ENCODE measurements at places on chromosomes 6 and 20.
A peak's percentile ranks its signal among the peaks of the same experiment; 100 is the strongest.

DNA sequence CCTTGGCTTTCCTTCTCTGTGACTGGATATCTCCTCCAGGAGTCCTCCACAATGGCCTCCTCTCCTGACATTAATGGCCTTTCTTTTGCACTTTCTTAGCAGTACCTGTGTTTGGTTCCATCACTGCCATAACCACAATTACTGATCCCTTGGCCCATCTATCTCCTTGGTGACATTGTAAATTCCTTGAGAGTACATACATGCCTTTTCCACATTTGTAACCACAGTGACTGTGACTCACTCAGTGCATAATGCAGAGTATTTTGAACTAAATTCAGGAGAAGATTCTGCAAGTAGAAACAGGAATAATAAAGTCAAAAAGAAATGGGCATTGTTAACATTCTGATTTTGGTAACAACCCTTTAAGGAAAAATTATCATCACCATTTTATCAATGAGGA is 197.2 kb upstream of the SOX4 start:
- DNase-seq = no peak

DNA sequence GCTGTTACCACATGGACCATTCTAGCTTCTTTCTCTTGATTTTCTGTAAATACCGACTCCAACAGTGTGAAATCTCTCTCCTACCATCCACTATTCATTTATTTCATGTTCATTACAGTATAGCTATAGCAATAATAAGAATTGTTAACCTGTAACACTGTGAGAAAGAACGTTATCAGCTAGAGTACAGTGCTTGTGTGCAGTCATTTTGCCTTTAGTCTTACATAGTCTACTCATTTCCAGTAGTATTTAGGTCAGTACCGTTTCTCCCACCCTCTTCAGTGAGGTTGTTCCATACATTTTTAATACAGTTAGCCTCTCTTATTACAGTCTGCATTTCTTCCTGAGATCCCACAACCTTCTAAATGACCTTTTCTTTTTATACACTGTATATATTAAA is 257.1 kb downstream of the LY86 start:
- DNase-seq = no peak

- DNase-seq = no peak
These were observed 1.2 kb downstream of the SMIM29 start for GRCh38 chr6:34247481-34248197.

DNA sequence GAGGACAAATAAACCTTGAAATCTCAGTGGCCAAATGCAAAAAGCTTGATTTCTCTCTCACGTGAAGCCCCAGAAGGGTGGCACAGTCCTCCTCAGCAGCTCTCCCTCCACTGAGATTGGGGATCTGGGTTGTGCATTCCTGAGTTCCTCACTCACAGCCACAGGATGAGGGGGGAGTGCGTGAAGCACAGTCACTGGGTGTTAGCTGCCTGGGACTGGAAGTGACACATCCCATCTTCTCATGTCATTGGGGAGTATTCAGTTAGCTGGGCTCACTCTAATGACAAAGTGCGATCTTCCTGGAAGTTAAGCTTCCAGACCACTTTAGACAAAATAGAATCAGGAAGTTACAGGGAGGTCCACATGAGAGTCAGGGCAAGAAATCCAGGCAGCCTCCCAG is 192.2 kb upstream of the LRFN2 start:
- no peak for DNase-seq

GRCh38 chr6:53565886-53566285 is 21.0 kb upstream of the GCLC start:
- DNase-seq = no peak

- no peak for DNase-seq
These were observed 173.6 kb downstream of the SASH1 start for GRCh38 chr6:148516217-148516616.

GRCh38 chr6:48658915-48659314 is 547.9 kb upstream of the PTCHD4 start:
- no peak for DNase-seq

DNA sequence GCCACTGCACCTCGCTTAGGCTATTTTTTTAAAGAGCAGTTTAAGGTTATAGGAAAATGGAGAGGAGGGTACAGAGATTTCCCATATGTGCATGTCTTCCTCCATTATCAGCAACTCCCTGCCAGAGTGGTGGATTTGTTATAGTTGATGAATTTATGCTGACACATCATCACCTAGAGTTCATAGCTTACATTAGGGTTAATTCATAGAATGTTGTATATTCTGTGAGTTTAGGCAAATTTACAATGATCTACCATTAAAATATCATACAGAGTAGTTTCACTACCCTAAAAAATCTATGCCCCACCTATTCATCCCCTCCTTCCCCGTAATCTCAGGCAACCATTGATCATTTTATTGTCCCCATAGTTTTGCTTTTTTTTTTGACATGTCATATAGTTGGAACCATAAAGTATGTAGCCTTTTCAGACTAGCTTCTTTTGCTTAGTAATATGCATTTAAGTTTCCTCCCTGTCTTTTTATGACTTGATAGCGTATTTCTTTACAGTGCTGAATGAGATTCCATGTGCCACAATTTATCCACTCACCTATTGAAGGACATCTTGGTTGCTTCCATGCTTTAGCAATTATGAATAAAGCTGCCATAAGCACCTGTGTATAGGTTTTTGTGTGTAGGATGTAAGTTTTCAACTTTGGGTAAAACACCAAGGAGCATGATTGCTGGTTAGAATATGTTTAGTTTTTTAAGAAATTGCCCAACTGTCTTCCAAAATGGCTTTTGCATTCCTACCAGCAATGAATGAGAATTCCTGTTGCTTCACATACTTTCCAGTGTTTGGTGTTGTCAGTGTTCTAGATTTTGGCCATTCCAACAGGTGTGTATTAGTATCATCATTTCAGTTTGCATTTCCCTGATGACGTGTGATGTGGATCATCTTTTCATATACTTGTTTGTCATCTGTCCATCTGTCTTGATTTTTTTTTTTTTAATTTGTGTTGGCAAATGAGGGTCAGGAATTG is 60.2 kb downstream of the NCOA3 start:
- DNase-seq = no peak

GRCh38 chr20:45059022-45059728 is 41.8 kb downstream of the KCNS1 start:
- no peak for DNase-seq

GRCh38 chr6:29737707-29738630 is 14.7 kb downstream of the HLA-F start:
- peak; percentile 26 for DNase-seq

DNA sequence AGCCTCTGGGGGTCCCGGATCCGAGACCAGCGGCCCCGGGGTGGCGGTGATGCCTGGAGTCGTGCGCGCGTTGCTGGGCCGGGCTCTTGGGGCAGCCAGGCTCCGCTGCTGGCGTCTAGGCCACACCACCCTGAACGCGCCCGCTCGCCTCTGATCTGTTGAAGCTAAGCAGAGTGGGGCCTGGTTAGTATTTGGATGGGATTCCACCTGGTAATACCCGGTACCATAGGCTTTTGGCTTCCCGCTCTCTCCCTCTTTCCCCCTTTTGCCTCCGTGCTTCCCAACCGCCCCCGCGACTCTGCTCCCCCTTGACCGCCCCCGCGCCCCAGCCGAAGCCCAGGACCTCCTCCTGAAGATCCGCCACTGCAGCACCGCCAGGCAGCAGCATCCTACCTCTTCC is 1383.5 kb upstream of the DEFB115 start:
- DNase-seq = peak; percentile 81

- DNase-seq = no peak
These were observed 79.8 kb upstream of the TRAF3IP2 start for GRCh38 chr6:111685526-111685925.

- DNase-seq = no peak
These were observed 60.7 kb upstream of the SHLD1 start for GRCh38 chr20:5689463-5689862.

- DNase-seq = no peak
These were observed 32.9 kb downstream of the FILIP1 start for GRCh38 chr6:75460681-75461080.

GRCh38 chr6:137904822-137905617 is 38.0 kb downstream of the TNFAIP3 start:
- DNase-seq = no peak

DNA sequence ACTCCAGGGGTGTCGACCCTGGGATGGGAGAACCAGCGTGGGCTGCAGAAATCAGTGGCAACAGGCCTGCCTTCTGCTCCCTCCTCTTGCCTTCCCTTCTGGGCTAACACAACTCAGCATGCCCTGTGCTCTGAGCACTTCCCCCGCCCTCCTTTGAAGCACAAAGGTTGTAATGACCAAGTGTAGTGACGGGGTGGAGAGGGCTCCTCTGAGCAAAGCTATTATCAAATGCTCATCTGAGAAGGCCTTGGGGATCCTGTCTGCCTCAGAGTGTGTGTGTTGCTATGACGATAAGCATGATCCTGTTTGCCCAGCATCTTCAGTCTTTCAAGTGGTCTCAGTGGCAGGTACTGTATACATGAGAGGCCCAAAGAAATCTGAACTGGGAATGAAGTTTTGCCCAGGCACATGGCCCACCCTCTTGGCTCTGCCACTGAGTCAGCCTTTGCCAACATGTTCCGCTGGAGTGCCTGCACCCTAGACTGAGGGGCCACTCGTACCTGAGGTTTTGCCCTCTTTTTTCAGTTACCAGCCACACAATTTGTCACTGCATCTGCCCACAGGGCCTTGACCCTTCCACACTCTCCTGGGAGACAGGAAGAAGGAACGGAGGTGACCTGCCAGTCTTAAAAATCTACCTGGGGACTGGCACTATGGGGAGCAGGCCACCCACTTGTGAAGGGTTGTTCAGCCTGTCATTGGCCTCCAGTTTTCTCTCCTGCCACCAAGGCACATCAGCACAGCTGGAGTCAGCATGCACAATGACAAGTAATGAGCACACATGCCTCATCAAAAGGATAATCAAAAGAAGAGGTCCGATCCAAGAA is 74.5 kb downstream of the GFOD1 start:
- no peak for DNase-seq

GRCh38 chr20:31573555-31574321 is 31.4 kb upstream of the ID1 start:
- DNase-seq = no peak

DNA sequence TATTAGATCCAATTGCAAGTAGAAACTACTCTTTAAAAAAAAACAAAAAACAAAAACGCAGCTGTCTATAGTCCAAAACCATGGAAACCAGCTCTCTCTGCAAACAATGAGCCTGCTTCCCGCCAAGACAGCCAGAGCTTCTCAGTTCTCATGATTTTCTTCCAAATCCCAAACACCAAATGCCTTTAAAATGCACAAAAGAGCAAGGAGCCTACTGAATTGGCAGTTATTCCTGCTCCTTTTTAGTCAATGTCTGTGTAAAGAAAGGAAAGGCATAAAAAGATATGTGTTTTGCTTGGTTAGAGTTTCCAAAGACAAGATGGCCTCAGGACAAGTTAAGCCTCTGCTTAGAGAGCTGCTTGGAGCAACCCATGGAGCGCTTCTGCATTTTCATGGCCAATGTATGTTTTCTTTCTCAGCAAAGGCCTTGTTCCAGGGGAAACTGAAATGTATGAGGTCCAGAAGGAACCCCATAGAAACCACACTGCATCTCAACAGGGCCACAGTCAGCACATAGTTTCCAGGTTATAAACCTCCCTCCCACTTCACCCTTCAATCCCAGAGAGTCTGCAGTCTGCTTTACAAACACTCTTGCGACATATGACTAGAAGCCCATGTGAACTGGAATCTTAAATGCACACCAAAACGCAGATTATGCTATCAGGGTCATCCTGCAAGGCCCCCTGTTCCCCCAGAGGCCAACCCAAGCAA is 209.3 kb upstream of the TAB2 start:
- no peak for DNase-seq

Data from SK-N-DZ (cell line).